Kidney (tissue), 22 donors: ENCODE measurements at places on chromosomes 6 and 20.

- no peak for DNase-seq
These were observed 55.7 kb downstream of the PPP1R14C start for GRCh38 chr6:150198532-150198931.

DNA sequence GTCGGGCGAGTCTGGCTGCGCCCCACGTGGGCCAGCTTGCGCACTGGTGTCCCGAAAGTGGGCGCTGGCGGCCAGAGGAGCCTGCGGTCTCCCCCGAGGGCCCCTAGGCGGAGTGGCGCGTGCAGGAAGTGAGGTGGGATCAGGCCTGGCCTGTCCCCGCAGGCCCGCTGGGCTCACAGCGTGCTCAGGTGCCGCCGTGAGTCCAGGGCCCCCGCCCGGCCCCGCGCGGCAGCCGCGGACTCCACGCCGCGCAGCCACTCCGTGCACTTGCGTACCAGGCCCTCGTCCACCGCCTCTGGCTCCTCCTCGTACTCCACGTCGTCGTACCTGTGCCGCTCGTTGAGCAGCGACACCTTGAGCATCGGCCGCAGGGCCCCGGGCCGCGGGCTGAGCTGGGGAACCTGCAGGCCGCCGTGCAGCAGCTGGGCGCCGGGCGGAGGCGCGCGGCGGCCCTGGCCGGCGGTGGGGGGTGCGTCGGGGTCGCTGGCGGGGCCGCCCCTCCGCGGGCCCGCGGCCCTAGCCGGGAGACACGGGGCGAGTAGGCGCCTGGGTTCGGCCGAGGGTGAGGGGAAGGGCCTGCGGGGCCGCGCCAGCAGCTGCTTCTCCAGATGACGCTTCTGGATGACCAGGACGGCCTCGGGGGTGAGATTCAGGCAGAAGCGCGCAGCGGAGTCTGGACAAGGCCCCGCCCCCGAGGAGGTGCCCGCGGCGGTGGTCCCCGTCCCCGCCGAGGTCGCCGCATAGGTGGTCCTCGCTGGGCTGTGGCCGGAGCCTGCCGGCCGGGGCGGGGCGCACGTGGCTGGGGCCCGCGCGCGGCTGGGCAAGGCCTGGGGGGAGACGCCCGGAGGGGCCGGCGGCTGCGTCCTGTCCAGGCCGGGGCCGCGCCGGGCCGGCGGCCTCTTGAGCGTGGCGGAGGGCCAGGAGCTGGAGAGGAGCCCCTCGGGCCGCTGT is 835 bp downstream of the PRR18 start:
- DNase-seq, result peak; percentile 35

DNA sequence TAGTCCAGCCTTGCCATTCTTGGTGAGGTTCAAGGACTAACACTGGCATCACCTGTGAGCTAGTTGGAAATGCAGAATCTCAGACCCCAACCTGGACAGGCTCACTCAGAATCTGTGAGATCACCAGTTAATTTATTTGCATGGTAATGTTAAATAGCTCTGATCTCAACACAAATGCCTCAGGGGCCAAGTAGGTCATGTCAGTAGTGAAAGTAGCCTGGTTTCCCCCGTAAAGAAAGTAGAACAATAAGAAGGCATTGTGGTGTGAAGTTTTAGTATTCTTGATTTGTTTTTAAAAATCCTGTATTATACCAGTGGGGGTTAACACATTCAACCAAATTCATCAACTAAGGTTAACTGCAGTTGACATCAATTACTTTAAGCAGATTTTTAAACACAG is 105.5 kb downstream of the PPP1R14C start:
- DNase-seq, result no peak

- no peak for DNase-seq
These were observed 14.7 kb downstream of the DSE start for GRCh38 chr6:116385459-116385802.

- DNase-seq, result no peak
These were observed 194.9 kb downstream of the PHACTR1 start for GRCh38 chr6:12911427-12911826.

DNA sequence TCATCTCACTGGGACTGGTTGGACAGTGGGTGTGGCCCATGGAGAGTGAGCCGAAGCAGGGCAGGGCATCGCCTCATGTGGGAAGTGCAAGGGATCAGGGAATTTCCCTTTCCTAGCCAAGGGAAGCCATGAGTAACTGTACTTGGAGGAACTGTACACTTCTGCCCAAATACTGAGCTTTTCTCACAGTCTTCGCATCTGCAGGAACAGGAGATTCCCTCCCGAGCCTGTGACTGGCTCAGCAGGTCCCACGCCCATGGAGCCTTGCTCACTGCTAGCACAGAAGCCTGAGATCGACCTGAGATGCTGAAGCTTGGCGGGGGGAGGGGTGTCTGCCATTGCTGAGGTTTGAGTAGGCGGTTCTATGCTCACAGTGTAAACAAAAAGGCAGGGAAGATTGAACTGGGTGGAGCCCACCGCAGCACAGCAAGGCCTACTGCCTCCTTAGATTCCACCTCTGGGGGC is 10.4 kb upstream of the CALHM5 start:
- DNase-seq, result no peak

- no peak for DNase-seq
These were observed 1215.6 kb upstream of the MAP3K7 start for GRCh38 chr6:91802431-91802830.

DNA sequence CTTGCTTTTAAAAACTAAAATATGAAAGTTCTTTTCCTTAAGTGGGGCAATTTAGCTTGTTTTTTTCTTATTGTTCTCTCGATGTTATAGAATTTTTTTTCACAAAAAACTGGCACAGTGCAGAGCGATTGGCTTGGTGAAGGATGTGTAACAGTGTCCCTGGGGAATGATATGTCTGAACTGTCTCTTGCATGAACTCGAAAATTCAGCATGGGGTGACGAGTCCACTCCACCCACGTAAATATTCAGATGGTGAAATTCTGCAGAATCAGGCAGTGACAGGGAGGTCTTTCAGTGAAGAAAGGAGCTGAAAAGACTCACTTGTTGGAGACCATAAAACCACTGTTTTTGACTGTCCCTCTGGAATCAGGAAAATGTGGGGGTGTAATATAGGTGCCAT is 505.3 kb downstream of the MMUT start:
- no peak for DNase-seq

DNA sequence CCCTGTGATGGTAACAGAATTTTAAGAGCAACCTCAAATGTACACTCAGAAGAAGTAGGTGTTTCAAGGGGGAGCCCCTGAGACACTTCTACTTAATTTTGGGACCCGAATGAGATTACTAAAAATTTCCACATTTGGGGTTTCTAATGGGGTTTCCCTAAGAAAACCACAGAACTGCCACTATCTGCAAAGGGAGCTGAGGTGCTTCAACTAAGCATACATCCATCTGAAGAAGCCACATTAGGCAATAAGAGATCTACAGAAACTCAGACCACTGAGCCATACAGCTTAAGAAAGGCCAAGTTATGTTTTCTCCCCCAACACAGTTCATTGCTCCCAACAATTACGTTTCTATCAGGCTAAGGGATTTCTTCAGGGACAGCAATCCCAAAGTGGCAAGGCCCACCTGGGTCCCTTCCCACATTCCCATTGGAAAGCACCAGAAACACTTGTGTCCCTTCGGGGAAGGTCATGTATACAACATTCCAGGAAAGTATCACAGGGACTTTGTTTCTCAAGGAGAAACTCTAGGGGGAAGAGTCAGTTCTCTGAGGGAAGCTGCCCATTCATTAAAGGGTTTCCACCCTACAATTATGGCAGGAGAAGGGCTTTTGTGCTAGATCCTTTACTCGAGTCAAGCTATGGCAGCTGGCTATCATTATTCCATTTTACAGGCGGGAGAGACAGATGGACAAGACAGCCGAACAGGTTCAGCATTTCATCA is 5.0 kb downstream of the BCL2L1 start:
- no peak for DNase-seq

DNA sequence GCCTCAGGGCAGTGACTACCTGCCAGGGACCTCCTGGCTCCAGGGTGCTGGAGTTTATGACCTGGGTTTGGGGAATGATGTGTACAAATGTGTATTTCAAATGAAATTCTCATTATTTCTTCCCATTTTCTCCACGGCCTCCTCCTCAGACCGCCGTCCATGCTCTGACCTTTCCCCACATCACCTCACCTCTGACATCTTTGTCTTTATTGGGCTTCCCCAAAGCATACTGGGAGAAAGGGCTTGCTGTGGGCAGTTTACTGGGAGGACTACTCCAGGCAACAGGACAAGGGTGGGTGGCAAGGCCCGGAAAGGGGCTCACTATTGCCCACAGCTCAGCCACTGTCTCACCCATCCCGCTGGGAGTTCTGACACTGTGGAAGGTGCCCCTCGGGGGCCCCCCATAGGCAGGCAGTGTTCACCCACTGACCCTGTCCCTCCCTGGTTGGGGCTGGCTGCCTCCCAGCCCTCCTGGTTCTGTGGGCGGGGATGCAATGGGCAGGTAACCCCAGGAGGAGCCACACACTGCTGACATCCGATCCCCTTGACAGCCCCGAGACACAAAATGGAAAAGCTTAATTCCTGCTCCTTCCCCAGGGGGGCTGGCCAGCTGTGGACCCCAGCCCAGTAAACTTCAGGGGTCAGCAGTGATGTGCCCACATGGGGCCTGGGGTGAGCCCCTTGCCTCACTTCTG is 39.8 kb upstream of the CST7 start:
- no peak for DNase-seq

DNA sequence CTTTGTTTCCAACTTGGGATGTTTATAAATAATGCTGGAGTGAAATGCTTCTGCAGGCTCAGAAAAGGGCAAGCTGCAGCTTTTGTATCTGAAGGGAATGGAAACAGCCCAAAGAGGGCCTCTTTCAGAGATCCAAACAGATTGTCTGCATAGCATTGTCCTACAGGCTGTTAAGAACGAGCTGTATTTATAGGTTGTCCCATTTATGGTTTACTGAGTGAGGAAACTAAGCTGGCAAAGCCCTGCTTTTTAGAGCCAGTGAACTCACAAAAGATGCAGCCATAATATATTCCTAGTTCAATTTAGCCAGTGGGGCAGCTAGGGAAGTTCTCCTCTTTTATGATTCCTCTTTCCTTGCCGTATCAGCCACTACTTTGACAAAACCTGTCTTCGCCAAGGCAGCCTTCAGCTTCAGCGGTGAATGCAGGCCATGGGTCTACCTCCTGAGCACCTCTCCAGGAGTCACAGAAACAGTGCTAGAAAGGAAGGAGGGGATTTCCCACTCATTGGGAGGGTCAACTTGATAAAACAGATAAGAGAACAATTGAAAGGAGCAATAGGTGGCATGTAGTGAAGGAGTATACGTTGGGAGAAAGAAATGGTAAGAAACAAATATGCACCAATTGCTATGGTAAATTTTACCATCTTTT is 15.0 kb downstream of the KIAA0319 start:
- no peak for DNase-seq

DNA sequence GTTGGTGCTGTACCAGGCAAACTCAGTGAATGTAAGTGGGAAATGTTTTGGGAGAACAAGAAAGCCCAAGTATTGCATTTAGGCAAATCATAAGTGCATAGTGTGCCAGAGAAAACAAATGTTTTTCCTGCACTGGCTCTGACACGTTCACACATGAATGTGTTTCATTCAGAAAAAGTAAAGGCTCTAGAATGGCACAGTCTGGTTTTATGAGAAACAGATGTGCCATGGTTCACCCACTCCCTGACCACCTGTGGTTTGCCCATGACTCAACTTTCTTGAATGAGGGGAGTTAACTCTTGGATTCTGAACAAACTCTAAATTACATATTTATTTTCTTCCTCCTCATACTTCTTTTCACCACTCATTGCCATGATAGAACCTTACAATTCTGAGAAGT is 126.9 kb downstream of the KCNQ5 start:
- no peak for DNase-seq
